Neural crest cell (in vitro differentiated cells): ENCODE measurements at places on chromosomes 6 and 20.

GRCh38 chr6:121771937-121772720 is 336.7 kb downstream of the GJA1 start:
- DNase-seq: no peak

GRCh38 chr6:27757307-27757706 is 154.9 kb downstream of the OR2B2 start:
- DNase-seq: peak; percentile 20

GRCh38 chr20:43191946-43192863 is 2.5 kb upstream of the PTPRT start:
- peak; percentile 24 for DNase-seq

GRCh38 chr20:13250251-13250650 is 29.2 kb downstream of the ISM1 start:
- no peak for DNase-seq

GRCh38 chr6:50602292-50602691 is 111.0 kb upstream of the TFAP2D start:
- no peak for DNase-seq

- DNase-seq: peak; percentile 37
Measured at GRCh38 chr6:151374036-151374683, 17.2 kb downstream of the ZBTB2 start.

DNA sequence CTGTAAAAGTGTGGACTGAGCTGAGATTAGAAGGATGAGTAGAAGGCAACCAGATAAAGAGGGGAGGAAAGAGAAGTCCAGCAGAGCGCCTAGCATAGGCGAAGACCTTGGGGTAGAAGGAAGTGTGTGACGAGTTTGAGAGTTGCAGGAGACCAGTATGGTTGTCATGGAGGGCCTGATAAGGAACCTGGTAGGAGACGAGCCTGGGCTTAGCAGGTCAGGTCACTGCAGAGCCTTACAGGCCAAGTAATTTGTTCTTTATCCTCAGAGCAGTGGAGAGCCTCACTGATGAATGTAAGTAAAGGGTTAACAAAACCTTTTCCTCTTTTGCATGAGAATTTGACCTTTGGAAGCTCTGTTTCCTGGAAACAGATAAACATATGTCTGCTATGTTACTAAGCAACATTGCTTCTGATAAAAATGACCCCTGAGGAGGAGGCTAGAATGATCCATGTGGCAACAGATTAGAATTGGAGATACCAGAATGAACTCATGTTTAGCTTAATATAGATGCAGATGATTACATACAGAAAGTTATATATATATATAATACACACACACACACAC is 2.9 kb upstream of the TMEM74B start:
- DNase-seq: no peak

DNA sequence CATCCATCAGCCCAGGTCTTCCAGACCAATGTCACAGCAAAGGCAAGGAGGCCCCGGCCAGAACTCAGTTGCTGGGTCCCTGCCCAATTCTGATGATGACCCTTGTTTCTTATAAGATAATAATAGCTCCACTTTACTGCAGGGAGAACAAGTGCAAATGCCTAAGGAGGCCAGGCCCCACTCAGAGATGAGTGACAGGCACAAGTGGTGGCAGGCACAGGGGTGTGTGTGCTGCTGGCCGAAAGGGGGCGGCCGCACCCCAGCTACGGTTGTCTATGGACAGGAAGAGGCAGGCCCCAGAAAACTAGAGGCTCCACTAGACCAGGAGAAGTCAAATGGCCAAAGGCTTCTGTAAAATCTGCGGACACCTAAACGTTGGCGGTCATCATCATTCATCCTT is 28.6 kb downstream of the GNAS-AS1 start:
- no peak for DNase-seq
